ENCODE measurements at places on chromosomes 2 and 18.

GRCh38 chr2:101710471-101711318 is 13.2 kb downstream of the MAP4K4 start:
- DNase-seq = no peak

- DNase-seq = peak; percentile 68
Observed at GRCh38 chr18:37567061-37567993, 1.7 kb upstream of the CELF4 start.

GRCh38 chr2:38554973-38555595 is 47.6 kb downstream of the HNRNPLL start:
- no peak for DNase-seq

- no peak for DNase-seq
Observed at GRCh38 chr2:50606860-50607259, 425.1 kb downstream of the NRXN1 start.

DNA sequence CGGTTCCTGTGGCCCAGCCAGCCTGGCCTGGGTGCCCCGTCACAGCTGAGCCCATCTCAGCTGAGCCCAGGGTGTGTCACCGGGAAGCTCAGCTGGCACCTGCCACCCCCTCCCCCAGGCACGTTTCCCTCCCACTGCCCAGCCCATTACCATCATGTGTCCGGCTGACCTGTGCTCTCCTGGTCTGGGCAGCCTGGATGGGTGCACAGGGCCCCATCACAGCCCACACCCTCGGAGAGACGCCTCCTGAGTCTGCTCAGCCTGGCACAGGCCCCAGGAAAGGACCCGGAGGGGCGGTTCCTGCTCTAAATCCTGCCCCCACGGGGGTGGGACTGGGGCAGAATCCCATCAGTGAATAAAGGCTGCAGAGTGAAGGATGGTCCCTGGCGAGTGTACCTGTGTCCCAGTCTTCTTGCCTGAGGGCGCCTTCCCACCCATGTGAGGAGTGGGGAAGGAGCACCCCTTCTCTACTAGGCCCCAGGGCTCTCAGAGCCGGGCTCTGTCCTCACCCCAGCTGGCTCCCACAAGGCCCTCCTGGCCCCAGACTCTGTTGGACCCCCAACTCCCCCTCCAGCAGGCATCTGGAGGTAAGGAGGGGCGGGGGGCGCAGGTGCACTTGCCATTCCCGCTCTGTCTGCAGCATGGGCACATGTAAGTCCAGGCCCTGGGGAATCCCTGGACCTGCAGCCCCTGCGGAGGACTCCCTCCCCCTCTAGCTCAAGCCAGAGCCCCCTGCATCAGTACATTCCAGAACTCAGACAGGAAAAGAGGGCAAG is 21.2 kb downstream of the GPC1 start:
- no peak for DNase-seq

GRCh38 chr2:208239770-208240493 is 14.9 kb downstream of the IDH1 start:
- no peak for DNase-seq

DNA sequence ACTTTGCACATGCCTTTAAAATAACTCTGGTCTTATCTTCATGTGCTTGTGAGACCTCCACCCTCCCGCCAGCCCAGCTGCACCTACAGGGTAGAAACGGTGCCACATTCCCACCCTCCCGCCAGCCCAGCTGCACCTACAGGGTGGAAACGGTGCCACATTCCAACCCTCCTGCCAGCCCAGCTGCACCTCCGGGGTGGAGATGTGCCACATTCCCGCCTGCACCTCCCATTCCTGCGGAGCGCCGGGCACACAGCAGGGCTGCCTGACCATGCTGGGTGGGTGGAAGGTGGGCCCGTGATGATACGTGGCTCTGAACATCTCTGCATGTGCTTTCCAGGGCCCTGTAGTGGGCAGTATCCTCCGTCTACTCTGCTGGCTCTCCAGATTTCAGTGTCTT is 243.7 kb upstream of the PXDN start:
- no peak for DNase-seq

DNA sequence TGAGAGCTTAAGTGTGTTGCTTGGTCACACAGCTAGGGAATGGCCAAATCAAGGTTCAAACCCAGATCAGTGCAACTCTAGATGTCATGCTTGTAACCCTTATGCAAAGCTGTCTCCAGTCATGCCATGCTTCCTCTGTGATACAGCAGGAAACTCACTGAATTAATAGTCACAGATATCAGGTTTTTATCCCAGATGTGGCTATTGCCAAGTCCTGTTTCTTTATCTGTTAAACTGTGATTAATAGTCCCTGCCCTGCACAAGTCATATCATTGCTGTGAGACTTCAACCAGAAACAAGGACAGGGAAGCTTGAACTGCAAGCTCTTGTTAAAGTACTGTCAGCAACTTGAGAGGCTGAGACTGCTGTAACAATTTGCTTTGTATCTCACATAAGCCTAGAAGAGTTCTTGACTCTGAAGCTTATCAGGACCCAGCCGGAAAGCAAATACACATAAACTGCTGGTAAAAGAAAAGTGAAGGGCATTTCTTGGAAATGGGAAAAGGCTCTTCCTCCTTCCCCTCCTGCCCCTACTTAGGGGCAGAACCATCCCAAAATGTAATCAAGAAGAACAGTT is 609.0 kb downstream of the DCC start:
- no peak for DNase-seq
